Breast epithelium (tissue), 4 donors: ENCODE measurements at places on chromosomes 12 and 14. TPM values are rescaled to one million over a fixed set of nuclear protein-coding genes. Genes with fewer than 3 reads are reported as not detected.

Gene PRPH
- total RNA-seq, result 2.0 TPM

Gene LMO3
- total RNA-seq, result 6.9 TPM

Gene C1S
- 307 TPM for total RNA-seq

Gene INSM2
- total RNA-seq, result not detected

Gene MANSC1
- total RNA-seq, result 24.9 TPM

Gene KRT75
- total RNA-seq, result not detected

Gene MCRS1
- 52.1 TPM for total RNA-seq

Gene HSPB8
- 44.5 TPM for total RNA-seq

Gene ABCD2
- total RNA-seq, result 2.6 TPM

Gene SMAGP
- 5.8 TPM for total RNA-seq

Gene GPRC5D
- not detected for total RNA-seq

Gene SVOP
- total RNA-seq, result not detected

Gene PROX2
- not detected for total RNA-seq

Gene HPD
- total RNA-seq, result 0.64 TPM

Gene SETD3
- total RNA-seq, result 89.9 TPM
